Omental fat pad (tissue), 4 donors: ENCODE measurements at places on chromosomes 2 and 18.

DNA sequence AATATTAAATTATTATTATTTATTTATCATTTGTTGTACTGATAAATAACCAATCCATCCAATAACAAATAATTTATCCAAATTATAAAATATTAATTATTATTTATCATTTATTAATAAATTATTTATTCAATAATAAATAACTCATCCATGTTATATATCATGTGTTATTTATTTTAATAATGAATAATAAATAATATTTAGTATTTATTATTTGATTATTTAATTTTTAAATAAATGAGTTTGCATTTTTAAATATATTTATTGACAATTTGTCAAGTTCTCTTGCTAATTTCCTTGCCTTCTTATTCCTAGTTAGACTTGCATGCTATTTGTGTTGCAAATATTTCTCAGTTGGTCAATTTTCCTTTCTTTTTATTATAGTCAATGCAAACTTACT is 995.4 kb downstream of the TSN start:
- no peak for DNase-seq

DNA sequence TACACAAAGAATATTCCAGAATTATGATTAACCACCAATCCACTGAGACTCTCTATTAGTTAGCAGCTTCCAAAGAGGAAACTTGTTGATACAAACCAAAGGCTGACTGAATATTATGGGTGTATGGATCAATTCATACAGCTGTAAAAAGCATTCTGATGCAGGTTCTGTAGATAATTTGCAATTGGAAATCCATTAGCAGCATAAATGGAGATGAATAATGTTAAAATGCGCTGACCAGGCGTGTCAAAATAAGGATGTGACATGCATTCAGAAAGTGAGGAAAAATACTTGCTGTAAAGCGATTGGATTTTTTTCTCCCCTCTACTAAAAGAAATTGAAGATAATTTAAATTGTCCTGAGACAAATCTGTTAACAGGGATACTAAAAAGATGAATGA is 169.0 kb upstream of the DDX18 start:
- no peak for DNase-seq

- no peak for DNase-seq
Observed at GRCh38 chr2:33494155-33494779, 17.8 kb downstream of the RASGRP3 start.

GRCh38 chr18:37464257-37464656 is 101.3 kb downstream of the CELF4 start:
- no peak for DNase-seq

DNA sequence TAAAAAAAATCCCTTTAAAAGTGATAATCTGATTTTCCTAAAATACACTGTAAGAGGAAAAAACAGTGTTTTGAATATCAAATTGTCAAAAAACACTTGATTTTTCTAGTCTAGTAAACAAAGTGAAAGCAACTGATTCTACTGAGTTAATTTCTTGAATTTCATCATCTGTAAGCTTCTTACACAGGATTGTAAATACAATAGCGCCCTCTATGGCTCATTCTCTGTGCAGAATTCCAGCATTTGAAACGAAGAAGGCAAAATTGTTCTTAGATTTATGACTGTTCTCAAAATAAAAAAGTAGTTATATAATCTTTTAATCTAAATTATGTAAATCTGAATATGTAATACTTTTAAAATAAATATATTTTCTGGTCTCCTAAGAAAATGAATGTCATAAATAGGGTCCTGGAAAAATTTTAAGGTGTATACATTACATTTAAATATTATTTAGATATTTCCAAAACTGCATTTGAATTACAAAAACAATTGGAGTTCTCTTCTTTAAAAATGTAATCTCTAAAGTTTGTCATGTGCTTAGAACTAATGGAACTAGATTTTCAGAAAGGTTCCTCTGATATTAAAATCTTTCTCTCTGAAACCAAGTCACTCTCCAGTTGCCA is 176.9 kb upstream of the MC4R start:
- no peak for DNase-seq

GRCh38 chr2:121400201-121400600 is 115.2 kb upstream of the TFCP2L1 start:
- DNase-seq = no peak

GRCh38 chr18:58847383-58848071 is 17.1 kb upstream of the ZNF532 start:
- DNase-seq = no peak

GRCh38 chr18:49041435-49042245 is 90.9 kb upstream of the SMAD7 start:
- DNase-seq = no peak

- DNase-seq = no peak
Observed at GRCh38 chr2:174797781-174798276, 33.6 kb upstream of the CHRNA1 start.

DNA sequence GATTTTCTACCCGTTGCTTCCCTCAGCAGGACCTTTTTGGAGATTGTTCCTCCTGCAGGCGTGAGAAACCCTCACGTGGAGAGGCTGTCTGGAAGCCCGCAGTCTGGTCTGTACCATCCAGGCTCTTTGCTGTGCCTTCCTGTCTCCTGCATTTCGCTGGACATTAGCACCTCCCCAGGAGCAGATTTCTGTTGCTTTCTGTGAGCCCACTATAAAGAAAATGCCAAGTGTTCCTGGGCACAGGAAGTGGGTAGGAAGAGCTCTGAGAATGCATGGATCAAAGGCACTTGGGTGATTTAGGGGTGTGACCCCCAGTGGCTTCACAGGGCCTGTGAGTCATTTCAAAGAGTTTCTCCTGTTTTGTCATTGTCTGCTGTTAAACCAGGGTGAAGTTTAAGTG is 27.3 kb downstream of the SPTBN1 start:
- DNase-seq = no peak

GRCh38 chr18:76445741-76446232 is 49.3 kb downstream of the ZNF516 start:
- DNase-seq = no peak

- DNase-seq = no peak
Observed at GRCh38 chr2:78201064-78201575, 678.9 kb upstream of the LRRTM4 start.

- no peak for DNase-seq
Observed at GRCh38 chr2:190561094-190561493, 26.6 kb upstream of the NEMP2 start.

DNA sequence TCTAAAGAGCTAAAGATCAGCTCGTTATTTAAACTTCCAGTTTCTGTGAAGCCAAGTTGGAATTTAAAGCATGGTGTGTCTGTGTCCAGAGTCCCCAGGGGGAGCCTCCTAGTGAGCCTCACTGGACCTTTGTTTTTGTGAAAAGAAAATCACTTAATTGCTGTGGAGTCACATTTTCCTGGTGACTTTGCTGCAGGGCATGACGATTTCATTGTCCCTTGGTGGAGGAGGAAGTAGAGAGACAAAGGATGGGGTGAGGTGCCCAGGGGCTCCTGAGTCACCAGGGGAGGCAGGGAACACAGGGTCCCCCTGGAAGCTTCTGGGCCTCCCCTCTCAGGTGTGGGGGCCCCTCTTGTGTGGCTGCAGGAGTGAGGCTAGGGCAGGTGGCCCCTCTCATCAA is 19.7 kb downstream of the ATP6V1C2 start:
- DNase-seq = no peak

GRCh38 chr2:46380038-46380940 is 83.1 kb downstream of the EPAS1 start:
- no peak for DNase-seq

- no peak for DNase-seq
Observed at GRCh38 chr2:117064021-117064420, 750.5 kb upstream of the DDX18 start.

GRCh38 chr2:203404996-203405395 is 76.8 kb downstream of the ABI2 start:
- no peak for DNase-seq

DNA sequence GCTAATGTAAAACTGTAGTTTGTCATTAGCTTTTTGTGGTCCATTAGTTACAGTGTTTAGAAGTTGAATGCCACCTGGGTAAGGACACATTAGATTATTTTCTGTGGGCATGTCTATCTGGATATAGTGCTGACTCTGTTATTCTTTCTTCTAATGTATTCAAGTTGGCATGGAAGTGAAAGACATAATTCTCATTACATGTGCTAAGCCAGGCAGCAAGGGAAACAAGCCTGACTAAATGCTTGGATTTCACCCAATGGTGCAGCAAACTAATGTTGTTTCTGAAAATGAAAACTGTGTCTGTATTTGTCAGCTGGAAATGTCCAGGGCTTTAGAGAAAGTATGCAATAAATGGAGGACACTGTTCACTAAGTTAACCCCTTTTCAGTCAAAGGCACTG is 100.7 kb downstream of the NUP35 start:
- DNase-seq = no peak

DNA sequence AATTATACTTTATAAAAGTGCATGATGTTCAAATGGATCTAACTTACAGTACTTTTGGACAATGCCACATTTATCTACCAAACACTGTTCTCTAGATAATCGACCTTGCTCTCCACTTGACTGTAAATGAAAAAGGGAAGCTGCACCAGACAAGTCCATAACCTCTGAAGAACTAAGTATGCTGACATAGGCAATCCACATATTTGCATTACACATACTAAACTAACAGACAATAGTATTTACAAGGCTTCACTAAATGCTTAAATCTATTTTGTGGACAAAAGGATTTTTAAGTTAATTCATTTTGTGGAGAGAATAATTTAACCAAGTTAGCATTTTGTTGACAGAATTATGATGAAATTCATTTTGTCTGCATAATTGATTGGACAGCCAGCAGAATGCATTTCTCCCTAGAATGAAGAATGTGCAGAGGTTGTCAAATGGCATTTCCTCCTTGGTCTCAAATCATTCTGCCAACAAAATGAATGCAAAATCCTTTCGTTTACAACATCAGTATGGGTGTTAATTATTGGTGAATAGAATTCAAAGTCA is 520.9 kb downstream of the CPS1 start:
- DNase-seq = no peak

- DNase-seq = no peak
Observed at GRCh38 chr2:23617167-23617810, 232.3 kb downstream of the KLHL29 start.

GRCh38 chr2:16584824-16585540 is 80.7 kb downstream of the CYRIA start:
- no peak for DNase-seq

GRCh38 chr18:43870626-43871025 is 593.3 kb upstream of the SYT4 start:
- DNase-seq = no peak

- DNase-seq = no peak
Observed at GRCh38 chr2:134218930-134219658, 34.8 kb upstream of the MGAT5 start.

DNA sequence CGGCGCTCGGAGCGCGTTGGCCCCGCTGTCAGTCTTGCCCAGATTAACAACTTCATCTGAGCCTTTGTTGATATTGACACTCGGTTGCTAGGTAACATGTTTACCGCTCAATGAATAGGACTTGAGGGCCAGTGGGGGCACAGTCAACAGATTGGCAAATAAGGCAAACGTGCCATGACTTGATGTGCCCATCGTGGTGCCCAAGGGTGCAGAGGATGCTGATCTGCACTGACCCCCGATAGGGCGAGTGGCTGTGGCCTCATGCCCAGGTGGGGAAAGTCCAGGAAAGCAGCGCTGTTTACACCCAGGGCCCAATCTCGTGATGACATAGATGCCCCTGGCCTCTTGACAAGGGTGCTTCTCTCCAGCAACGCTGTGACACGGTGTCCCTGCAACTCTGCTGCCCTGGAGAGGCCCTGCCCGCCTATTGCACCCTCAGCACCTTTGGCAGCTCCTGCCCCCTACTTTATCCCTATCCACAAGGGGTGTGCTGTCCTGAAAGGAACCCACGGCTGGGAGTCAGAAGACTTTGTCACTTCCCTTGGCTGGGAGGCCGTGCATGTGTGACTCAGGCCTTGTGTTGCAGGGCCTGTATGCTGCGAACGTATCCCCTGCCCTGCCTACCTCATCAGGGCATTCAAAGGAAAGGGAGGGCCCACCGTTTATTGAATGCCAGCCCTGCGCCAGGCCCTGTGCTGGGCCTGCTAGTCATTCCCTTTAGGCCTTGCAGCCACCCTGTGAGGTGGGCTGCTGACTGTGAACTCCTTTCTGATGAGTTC is 158.0 kb downstream of the INHBB start:
- DNase-seq = no peak

DNA sequence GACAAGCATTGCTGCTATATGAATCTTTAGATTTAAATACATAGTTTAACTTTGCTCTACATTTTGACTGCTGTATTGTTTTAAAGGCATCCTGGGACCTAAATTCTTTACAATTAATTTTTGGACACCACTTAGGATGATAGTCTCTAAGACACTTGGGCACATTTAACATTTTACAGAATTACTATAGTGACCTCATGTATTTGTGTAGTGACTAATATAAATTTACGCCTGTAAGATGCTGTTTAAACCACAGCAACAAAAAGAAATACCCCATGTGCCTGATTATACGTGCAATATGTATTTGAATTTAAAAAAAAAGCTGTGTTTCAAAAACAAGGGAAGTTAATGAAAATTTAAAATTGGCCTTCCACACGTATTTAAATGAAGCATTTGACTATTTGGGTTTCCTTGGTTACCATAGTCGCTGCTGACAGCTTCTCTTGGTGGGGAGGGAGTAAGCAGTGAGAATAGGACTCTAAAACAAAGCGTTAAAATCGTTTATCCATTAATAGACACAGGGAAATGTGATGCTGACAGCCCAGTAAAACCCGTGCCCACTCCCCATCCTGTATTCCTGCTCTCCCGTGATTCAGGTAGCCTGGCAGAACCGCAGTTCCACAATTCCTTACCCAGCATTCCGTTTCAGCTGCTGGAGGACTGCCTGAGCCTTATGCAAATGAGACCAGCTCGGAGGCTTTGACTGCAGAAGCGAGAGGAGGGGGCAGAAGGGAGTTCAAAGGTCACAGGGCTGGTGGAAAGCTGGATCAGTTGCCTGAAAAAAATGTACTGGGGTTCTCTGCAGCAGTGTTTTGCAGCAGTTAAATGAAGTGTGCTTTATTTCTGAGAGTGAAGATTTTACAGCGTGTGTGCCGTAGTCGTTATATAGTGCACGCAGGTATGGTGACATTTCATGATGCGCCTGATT is 104.3 kb downstream of the CSRNP3 start:
- no peak for DNase-seq

- no peak for DNase-seq
Observed at GRCh38 chr2:240392084-240392947, 43.1 kb upstream of the GPC1 start.

DNA sequence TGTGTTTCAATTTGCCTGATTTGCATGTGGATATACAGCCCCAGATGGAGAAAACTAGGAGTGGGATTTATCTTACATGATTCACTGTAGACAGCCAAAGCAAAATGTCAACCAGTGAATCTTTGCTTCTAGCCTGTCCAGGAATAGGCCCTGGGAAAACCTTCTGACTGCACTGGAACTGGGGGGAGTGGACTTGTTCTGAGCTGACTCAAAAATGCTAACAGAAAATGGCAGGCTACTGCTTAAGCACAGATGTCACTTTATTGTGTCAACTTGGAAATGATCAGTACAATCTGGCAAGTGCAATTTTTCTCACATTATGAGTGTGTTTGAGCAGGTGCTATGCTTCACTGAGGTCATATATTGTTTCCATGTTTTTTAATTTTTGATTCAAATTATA is 593.7 kb downstream of the NRXN1 start:
- no peak for DNase-seq

GRCh38 chr2:27000228-27000627 is 29.8 kb downstream of the MAPRE3 start:
- DNase-seq = no peak
